ENCODE measurements at places on chromosomes 2 and 18. TPM values are rescaled to one million over a fixed set of nuclear protein-coding genes. Genes with fewer than 3 reads are reported as not detected.

The MEP1B gene
- total RNA-seq, result not detected

The TM4SF20 gene
- total RNA-seq, result under 0.01 TPM

The EN1 gene
- 6.6 TPM for total RNA-seq

The ELOA2 gene
- not detected for total RNA-seq

The DBI gene
- total RNA-seq, result 132 TPM

The UGT1A10 gene
- not detected for total RNA-seq

The SIGLEC15 gene
- total RNA-seq, result 5.1 TPM

The NPHP1 gene
- 5.5 TPM for total RNA-seq

The PSMA8 gene
- not detected for total RNA-seq

The IL1R1 gene
- total RNA-seq, result 61.8 TPM

The GCG gene
- not detected for total RNA-seq

The CD8A gene
- under 0.01 TPM for total RNA-seq

The PID1 gene
- total RNA-seq, result 18.2 TPM

The DYSF gene
- 0.20 TPM for total RNA-seq

The RIOK3 gene
- total RNA-seq, result 59.6 TPM

The MAP2 gene
- 0.78 TPM for total RNA-seq

The IL1B gene
- 0.37 TPM for total RNA-seq

The ZNF804A gene
- total RNA-seq, result under 0.01 TPM

The DSG4 gene
- not detected for total RNA-seq

The HOXD1 gene
- not detected for total RNA-seq

The CAPN14 gene
- total RNA-seq, result under 0.01 TPM

The HOXD12 gene
- total RNA-seq, result not detected

The SAG gene
- not detected for total RNA-seq

The SUPT7L gene
- total RNA-seq, result 31.2 TPM

The ABCG8 gene
- not detected for total RNA-seq

The IRS1 gene
- 21.3 TPM for total RNA-seq

The DNAJC10 gene
- 107 TPM for total RNA-seq

The TRPM8 gene
- total RNA-seq, result 0.20 TPM

The MALL gene
- 8.8 TPM for total RNA-seq

The ATP8B1 gene
- 43.2 TPM for total RNA-seq

The ANKRD62 gene
- total RNA-seq, result not detected

The EGR4 gene
- total RNA-seq, result not detected

The EFEMP1 gene
- total RNA-seq, result 72.9 TPM

The M1AP gene
- not detected for total RNA-seq

The CYS1 gene
- 0.20 TPM for total RNA-seq

The LIMS3 gene
- 0.20 TPM for total RNA-seq

The VIL1 gene
- total RNA-seq, result under 0.01 TPM

The PARD6G gene
- total RNA-seq, result 0.59 TPM
